Cortex of kidney (tissue), 1 donor: ENCODE measurements at places on chromosomes 5 and 9.

DNA sequence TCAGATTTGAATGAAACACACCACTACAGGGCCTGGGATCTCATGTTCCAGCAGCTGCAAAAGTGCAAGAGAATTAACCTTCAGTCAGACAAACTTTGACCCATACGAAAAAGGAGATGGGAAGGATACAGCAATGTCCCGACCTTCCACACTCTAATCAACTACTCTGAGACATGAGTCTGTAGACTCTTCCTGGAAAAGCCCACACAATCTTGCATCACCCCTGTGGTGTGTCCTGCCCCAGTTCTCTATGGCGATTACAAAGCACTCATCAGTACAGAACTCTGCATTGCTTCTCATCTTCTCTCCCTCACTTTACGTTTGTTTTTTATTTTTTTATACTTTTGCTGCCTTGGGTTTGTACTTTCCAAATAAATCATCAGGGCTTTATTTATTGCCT lies 241.0 kb upstream of the KIF2A start:
- DNase-seq = no peak

- DNase-seq = no peak
Measured at GRCh38 chr5:37738057-37738691, 101.7 kb downstream of the GDNF start.

- no peak for DNase-seq
Measured at GRCh38 chr9:88235615-88236014, 97.3 kb upstream of the SPATA31C2 start.

- DNase-seq = no peak
Measured at GRCh38 chr9:79684711-79685575, 113.2 kb downstream of the TLE4 start.

DNA sequence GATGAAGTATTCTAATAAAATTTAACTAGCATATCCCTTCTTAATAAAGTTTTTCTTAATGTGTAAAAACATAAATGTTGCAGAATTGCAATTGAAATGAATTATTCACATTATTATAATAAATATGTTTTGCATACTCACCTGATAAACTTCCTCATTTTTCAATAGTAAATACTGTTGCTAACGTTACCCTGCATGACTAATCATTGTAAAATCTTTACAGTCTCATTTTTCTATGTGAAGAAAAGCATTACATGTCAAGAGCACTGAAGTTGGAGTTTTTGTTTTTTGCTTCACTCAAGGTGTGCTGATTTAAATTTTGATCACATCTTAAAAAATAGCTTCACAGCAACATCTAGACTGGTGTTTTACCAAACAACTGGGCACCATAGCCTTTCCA lies 157.2 kb upstream of the CDH18 start:
- DNase-seq = no peak

DNA sequence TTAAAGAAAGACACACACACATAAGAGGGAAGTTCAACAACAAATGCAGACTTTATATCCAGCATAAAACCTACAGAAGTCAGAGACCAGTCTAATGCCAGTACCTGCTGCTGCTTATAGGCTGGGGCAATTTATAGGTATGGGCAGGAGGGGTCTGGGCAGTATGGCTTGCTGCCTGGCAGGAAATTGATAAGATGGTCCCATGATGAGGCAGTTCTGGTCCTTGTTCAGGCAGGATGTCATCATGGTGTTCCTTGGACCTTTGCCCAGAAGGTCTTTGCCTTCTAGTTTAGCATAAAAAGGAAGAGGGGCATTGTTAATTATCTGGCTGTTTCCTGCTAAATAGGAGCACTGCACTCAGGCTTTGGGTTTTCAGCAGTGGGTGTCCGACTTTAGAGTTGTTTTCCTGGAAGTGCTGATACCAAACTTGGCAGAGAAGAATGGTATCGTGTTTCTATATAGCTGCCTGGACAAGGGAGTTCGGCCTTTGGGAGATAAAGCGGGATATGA lies 10.4 kb upstream of the PDCD1LG2 start:
- DNase-seq = no peak

DNA sequence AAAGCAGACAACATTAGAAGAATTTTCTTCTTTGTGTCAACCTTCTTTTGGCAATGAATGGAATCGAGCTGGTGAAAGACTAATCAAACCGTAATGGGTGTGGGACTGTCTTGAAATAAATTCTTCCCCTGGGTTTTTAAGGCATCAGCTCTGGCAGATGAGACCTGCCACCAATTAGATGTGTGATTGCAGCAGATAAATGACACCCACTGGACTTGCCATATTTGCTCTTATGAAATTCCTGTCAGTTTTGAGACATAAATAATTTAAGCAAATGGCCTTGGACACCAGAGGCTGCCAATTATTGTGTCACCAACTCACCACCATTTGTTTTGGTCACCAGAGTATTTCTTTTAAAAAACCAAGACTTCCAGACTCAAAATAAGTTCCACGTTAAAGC lies 135.9 kb upstream of the RGMB start:
- DNase-seq = no peak

- no peak for DNase-seq
Measured at GRCh38 chr5:171946000-171946781, 60.2 kb downstream of the FBXW11 start.

DNA sequence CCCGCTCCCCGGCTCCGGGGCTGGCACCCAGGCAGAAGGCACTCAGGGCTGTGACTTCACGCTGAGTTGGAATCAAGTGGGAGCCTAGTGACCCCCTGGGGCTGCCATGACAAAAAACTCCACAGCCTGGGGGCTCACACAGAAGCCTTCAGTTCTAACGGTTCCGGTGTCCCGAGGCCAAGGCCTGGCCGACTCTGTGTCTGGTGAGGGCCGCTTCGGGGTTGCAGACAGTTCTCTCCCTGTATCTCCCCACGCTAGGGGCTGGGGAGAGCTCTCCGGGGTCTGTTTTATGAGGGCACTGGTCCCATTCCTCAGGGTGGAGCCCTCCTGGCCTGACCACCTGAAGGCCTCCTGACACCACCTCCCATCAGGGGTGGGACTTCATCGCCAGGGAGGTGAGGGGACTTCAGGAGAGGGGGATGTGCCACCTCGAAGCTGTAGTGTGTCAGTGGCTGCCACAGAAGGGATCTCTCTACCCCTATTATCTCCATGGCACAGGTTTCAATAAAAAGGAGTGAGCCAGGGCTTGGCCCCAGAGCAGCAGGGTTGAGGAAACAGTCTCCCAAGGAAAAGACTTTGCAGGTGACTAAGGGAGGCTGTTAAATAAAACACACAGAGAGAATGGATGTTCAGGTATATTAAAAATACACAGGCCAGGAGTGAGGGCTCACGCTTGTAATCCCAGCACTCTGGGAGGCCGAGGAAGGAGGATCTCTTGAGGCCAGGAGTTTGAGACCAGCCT lies 1.5 kb upstream of the SLC6A3 start:
- no peak for DNase-seq

GRCh38 chr9:117545846-117546245 lies 131.0 kb upstream of the ASTN2 start:
- no peak for DNase-seq

- no peak for DNase-seq
Measured at GRCh38 chr5:42894057-42894456, 82.4 kb upstream of the SELENOP start.

DNA sequence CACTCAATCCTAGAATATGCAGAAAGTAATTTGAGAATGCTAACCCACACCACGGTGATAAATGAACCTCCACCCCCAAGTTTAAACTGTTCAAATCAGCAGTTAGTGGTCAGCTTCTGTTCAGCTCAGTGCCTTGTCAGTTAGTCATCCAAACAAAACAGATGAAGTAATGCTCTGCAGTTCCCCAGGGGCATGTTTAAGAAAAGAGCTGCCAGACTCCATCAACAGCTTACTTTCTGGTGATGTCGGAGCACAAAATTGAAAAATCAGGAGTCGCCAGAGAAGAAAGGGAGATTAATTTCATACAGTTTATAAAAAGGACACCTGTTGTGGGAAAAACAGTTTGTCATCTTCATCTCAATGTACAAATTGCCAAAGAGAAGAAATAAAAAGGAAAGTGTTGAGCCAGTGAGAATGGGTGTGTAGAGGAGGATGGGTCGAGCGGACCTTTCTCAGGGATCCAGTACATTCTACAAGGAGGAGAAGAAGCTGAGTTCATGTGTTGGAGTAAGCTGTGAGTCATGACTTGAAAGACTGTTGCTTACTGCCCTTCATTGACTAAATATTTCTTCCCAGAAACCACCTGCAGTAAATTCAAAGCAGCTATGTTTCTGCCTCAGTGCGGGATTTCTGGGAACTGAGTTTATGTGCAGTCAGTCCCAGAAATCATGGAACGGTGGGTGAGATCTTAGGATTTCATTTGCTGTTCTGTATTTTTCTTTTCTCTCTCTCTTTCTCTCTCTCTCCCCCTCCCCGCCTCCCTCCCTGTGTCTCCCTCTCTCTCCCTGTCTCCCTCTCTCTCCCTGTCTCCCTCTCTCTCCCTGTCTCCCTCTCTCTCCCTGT lies 13.7 kb downstream of the TRIO start:
- DNase-seq = no peak

DNA sequence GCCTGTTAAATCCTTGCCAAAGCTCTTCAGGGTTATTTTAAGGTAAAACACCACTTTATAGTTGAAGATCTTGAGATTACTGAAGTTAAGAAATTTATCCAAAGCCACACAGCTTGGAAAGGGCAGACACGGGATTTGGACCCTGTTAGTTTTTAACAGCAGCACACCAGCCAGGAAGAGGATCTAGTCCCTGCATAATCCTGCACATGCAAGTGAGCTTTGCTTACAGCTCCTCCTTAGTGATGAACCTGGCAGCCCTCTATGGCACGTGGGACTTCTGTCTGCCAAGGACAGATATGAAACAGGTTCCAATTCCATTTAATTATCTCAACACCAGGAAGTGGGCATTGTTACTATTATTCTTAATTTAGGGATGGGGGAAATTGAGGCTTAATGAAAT lies 108.7 kb downstream of the TRIM32 start:
- no peak for DNase-seq

DNA sequence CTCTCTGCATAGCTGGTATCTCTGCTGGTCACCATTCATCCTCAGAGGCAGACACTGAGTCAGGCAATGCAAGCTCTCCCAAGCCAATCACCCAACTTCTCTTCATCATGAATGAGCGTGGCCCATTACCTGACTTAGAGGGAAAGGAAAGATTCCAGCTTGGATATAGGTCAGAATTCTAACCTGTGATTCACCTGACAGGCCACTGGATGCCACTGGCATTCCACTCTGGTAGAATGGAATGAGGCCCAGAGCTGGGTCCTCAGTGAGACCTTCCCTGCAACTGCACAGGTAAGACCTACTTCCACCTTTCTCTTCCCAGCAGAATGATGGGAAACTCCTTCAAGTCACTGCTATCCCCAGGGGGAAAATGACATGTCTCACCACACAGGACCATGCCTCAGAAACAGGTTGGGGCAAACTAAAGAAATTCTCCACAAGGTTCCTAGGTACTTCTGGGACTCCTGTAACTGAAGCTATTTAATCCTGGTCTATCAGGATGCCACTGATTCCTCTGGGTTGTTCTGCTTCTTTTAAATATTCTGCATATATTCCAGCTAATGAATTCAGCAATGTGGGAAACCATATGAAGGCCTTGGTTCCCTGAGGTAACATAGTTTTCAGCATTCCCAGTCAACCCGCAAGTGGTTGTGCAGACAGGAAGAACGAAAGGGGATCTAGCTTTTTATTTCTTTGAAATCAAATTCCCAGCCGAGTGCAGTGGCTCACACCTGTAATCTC lies 62.0 kb downstream of the SUSD1 start:
- no peak for DNase-seq

DNA sequence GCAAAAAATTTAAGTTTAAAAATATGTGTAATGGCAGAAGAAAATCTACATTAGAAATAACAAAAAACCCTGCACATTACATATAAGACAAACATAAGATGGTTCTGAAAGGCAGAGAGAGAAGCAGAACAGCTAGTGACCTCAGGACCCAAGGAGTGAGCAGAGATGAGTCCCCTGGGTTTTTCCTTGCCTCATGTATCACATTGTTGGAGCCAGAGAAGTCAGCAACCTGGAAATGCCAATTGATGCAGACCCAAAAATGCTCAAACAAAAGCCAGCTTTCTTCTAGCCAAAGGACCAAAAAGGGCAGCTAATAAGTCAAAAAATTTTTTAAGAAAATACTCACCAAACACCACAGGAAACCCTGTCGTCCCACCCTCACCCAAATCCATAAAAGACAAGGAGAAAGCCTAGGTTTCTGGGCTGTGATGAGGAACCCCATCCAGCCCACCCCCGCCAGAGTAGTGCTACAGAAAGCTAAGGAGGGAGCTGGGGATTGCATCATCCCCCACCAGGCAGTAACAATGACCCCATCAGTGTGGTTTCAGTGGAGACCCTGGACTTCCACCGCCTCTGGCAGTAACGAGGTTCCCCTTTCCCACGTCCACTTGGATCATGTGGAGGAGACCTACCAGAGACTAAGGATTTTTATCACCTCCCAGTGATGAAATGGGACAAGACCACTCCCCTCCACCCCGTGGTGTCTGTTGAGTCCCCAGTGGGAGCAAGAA lies 17.6 kb downstream of the DENND1A start:
- no peak for DNase-seq

GRCh38 chr9:99264070-99264680 lies 42.1 kb downstream of the SEC61B start:
- DNase-seq = no peak

DNA sequence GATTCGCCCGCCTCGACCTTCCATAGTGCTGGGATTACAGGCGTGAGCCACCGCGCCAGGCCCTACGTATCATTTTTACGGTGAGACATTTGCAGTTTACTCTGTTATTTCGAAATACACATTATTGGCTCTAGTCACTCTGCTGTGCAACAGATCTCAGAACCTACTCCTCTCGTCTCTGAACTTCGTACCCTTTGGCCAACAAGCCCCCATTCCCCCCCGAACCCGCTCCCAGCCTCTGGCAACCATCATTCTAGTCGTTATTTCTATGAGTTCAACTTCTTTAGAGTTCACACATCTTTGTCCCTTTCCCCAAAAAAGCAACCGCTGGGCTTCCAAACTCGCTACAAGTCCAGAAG lies 735 bp downstream of the PTGR1 start:
- no peak for DNase-seq

DNA sequence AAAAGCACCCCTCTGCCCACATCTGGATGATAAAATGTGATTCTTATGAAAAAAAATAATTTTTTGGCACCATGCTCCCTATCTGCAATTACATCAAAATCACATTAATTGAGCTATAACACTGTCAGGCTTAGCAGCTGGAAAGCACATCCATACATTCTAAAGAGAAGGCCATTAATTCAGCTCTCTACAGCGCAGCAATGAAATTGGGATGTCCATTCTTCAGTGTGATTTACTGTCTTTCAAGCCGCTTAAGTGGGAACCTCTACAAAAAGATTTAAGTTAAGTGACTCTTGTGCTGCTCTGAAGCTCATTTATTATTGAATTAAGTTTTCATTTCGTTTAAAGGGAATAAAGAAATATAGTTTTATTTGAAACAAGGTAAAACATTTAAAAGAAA lies 171.3 kb downstream of the EBF1 start:
- DNase-seq = no peak

GRCh38 chr9:101593345-101593744 lies 1.4 kb downstream of the PPP3R2 start:
- DNase-seq = no peak
